ENCODE measurements at places on chromosomes 1 and 21.

- DNase-seq: no peak
Observed at GRCh38 chr1:61293197-61293596, 210.8 kb downstream of the NFIA start.

DNA sequence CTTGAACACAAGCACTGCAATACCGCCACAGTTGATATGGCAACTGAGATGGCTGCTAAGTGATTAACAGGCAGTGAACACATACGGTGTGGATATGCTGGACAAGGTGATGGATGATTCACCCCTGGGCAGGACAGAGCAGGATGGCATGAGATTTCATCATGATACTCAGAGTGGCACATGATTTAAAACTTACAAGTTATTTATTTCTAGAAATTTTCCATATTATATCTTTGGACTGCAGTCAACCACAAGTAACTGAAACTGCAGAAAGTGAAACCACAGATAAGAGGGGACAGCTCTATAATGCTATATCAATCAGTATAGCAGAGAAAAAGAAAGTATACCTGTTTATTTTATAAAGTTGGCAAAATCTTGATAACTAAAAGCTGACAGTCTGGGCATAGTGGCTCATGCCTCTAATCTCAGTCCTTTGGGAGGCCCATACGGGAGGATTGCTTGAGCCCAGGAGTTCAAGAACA, 47.9 kb downstream of the PHACTR4 start:
- no peak for DNase-seq

DNA sequence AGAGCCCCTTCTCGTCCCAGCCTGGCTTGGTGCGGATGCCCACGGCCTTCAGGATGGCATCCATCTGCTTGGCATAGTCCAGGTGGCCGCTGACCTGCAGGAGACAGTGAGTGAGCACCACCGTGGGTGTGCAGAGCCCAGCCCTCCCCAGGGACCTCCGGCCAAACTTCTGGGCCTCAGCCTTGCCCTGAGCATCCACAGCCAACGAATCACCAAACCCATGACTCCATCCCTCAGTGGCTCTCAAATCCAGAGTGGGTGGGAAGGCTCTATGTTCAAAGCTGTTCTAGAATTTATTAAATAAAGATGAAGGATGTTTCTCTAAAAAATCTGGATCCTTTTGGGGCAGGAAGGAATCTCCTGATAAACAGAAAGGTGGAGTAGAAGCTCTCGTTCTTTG, 18.7 kb downstream of the HTR6 start:
- DNase-seq: no peak

- DNase-seq: no peak
Observed at GRCh38 chr1:211126622-211127021, 7.3 kb downstream of the KCNH1 start.

DNA sequence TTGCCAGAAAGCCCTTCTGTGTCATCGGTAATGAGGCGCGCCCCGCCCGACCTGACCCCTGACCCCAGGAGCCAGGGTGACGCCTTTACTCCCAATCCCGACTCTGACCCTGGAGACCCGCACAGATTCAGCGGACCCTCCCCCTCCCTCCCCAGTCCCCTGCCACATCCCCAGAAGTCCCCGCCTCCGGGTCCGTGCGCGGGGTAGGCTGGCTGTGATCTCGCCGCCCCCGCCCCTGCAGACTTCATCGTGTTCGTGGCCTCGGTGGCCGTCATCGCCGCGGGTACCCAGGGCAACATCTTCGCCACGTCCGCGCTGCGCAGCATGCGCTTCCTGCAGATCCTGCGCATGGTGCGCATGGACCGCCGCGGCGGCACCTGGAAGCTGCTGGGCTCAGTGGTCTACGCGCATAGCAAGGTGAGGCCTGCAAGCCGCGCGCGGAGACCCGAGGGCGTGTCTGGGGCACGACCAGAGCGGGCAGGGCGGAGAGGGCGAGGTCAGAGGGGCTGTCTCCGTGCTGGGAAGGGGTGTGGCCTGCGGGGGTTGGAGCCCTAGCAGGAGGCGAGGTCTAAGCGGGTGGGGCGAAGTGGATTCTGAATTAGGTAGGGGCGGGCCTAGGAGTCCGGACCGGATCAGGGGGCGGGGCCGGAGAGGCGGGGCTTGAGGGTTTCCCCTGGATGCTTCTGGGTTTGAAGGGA, 34.8 kb downstream of the KCNQ4 start:
- peak; percentile 79 for DNase-seq

DNA sequence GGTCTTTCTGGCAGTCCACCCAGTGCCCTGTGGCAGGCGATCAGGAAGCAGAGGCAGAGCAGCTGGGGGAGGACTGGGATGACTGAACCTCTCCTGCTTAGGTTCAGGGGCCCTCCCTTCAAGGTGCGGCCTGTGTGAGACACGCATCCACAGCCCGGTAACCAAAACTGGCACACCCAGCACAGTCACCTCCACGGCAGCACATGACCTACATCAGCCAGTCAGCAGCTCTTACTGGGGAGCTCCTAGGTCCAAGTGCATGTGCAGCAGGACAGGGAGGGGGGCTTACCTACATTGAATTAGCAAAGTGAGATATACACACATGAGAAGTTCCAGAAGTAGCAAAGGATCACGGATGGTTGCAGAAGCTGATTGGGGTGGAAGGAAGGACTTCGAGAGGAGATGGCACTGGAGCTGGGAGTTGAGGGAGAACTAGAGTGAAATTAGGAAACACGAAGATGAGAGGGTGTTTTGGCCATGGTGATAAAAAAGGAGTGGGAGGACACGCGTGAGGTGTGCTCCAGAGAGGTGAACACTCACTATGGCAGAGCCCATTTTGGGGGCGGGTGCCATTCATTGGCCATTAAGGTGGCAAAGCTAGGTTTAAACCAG, 51.4 kb upstream of the IRF2BP2 start:
- no peak for DNase-seq

DNA sequence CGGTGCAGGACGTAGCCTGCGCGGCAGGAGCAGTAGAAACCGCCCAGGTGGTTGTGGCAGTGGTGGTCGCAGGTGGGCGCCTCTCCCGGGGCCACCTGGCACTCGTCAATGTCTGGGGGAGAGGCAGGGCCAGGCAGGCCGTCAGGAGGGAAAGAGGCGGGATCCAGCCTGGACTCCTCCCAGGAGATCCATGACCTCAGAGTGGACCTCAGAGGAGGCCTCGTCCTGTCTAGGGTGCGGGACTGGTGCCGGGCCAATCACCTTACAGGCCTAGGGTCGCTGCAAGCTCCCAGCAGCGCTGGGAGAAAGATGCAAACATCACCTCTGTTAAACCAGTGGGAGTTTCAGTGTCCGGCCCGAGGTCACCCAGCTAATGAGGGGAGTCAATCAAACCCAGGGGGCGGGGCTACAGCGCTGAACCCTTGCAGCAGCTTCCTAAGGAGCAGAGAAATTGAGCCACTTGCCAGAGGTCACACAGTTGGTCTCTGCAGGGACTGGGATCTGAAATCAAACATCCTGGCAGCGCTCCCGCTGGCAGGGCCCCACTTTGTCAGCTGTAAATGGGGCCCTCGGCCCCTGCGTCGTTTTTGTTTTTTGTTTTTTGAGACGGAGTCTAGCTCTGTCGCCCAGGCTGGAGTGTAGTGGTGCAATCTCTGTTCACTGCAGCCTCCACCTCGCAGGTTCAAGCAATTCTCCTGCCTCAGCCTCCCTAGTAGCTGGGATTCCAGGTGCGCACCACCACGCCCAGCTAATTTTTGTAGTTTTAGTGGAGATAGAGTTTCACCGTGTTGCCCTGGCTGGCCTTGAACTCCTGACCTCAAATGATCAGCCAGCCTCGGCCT, 1.4 kb downstream of the MASP2 start:
- no peak for DNase-seq

- DNase-seq: no peak
Observed at GRCh38 chr1:198754670-198755069, 115.8 kb downstream of the PTPRC start.

- DNase-seq: no peak
Observed at GRCh38 chr1:224770336-224770693, 154.2 kb downstream of the CNIH3 start.

DNA sequence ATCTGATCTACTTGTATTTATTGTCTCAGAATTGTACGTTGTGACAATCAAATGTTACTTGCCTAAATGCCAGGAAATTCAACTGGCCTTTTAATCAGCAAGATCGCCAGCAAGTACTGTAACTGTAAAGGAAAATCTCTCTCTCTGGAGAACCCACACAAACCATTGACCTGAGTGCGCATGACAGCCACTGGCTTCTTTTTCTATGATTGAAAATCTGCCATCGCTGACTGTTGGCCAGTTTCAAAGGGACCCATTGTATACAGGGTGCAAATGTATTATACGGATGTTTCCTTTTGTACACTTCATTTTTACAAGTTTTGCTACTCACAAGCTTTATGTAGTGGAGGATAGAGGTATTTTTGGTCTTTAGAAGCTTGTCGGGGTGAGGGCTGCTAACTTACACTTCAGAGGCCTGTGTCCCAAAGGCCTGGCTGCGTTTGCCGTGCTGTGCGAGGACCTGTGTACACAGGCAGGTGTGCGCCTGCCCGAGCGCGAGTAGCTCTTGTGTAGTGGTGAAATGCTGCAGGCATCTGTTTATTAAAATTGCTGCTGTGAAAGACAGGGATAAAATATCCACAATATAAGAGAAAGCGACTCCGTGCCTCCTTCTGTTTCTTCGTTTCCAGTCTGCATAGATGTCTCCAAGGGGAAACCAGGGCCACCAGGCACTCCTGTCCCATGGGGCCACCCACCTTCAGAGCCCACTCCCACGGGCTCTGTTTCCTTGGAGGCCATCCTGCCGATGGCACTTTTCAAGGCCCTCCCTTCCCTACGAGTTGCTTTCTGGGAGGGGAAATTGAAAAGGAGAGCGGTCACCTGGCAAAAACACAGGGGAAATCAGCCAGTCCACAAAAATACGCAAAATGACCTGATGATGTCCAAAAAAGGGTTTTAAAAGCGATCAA, 25.3 kb upstream of the TRAPPC10 start:
- no peak for DNase-seq

DNA sequence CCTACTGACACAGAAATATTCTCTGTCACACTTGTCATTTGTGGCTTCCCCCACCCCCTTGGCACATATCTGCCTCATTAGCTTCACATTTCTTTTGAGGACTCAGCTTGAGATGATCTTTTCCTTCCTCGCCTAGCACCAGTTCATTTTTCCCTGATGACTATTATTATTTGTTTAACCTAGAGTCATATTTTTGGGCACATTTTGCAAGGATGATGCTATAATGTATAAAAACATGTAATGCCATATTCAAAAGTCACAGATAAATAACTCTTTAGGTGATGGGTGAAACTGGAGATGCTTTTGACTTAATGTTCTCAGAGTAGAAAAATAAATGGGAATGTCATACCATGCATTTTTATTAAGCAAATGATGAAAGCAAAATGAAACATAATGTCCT, 202.7 kb downstream of the BACH1 start:
- no peak for DNase-seq

GRCh38 chr1:90835661-90836344, 118.7 kb upstream of the BARHL2 start:
- no peak for DNase-seq

DNA sequence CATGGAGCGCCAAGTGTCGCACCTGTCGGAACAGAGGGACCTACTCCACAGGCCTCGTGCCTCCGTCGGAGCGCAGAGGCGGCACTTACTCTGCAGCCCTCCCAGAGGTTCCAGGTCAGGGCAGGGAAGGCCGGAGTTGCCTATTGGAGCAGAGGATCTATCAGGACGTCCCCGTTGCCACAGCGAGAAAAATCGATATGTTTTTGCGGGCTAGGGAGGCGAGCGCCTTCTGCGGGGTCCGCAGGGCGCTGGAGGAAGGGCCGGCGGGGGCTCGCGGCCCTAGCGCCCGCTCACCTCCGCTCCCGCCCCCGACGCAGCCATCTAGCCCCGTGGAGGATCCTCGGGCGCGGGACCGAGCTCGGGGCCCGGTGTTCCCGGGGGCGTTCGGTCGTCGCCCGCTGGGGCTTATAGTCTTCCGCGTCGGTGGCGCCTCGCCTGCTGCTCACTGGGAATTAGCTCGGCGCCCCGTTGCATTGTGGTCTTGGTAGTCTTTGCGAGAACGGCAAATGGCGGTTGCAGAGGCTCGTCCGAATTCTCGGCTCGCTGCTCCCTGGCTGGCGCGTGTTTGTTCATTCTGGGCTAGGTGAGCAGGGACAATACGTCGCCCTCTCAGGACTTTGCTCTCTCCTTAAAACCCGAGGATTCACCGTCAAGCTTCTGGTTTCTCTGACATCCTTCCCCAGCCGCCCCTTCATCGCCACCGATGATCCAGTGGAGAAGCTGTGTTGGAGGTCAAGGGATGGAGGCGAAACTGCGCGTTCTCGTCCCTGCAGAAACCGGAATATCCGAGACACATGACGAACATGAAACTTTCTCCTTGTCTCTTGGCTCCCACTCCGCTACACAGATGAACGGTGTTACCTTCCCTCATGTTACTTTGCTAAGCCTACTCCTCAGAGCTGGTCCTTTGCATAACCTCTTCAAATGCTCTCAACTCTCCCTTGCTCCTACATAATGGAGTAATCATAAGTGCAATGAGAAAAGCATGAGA, at the start of gene JTB:
Gene JTB, minus strand, starts transcription at position 425 of the 991 bp plus-strand sequence. Its CDS starts 422 bp downstream, at position 3.
- DNase-seq: peak; percentile 84

- no peak for DNase-seq
Observed at GRCh38 chr1:224054611-224055010, 59.3 kb upstream of the FBXO28 start.

DNA sequence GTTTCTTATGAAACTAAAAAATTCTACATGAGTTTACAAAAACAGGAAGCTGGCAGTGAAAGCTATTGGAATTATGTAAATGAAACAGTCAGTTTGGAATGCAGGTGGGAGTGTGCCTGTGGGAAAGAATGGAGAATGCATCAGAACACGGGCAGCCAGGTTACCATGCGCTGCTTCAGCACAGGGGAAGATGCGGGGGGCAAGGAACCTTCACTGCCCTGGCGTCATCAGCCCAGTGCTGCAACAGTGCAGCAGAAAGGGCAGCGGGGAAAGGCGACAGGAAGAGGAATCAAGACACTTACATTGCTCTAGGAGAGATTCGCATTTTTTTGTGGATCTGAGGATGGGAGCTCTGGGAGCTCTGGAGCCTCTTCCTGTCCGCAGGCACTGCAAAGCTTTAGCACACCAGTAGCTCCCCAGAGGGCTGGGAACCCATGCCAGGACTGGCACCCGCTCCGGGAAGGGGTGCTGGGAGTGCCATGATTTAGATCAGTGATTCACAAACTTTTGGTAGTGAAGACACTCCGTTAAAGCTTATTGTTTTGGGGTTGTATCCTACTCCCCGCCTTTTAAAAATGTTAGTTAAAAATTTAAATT, 64.1 kb upstream of the WDR26 start:
- DNase-seq: no peak

GRCh38 chr1:45365051-45365450, 24.8 kb upstream of the MUTYH start:
- DNase-seq: no peak

Measured in activated CD4-positive, alpha-beta T cell treated with anti-CD3 and anti-CD28 coated beads, Interleukin-2, amount 50 U/mL, for 4 hours (primary cell).